ENCODE measurements at places on chromosomes 6 and 20. TPM values are rescaled to one million over a fixed set of nuclear protein-coding genes. Genes with fewer than 3 reads are reported as not detected.

DNA sequence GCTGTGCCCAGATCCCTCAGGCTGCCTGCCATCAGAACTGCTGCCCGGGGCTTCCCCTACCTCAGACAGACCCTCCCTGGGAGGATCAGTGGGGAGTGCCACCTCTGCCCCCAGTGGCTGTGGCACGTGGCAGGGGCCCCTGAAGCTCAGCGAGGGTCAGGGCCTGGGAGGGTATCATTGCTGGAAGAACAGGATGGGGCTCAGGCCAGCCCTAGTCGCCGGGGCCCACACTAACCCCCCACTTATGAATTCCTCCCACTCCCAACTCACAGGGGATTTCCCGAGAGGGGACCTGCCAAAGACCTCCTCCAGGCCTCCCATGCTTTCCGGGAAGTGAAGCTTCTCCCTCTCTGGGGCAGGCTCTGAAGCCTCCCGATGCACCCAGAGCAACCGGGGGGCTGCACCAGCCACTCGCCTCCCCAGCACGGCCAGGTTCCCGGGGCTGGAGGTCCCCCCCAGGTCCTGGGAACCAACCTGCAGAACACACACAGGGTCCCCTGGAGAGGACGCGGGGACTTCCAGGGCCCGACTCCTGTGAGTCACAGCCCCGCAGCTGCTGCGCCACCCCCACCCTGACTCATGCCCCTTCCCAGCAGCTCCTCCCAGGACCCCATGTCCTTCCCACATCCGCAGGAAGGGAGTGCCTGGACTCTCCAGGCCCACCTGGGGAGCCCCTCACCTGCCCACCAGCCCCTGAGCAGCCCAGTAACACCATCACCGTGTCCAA, 2.5 kb downstream of the TNFRSF6B start:
- peak; percentile 91 for DNase-seq

- no peak for DNase-seq
Observed at GRCh38 chr20:37938954-37939353, 36.0 kb downstream of the VSTM2L start.

DNA sequence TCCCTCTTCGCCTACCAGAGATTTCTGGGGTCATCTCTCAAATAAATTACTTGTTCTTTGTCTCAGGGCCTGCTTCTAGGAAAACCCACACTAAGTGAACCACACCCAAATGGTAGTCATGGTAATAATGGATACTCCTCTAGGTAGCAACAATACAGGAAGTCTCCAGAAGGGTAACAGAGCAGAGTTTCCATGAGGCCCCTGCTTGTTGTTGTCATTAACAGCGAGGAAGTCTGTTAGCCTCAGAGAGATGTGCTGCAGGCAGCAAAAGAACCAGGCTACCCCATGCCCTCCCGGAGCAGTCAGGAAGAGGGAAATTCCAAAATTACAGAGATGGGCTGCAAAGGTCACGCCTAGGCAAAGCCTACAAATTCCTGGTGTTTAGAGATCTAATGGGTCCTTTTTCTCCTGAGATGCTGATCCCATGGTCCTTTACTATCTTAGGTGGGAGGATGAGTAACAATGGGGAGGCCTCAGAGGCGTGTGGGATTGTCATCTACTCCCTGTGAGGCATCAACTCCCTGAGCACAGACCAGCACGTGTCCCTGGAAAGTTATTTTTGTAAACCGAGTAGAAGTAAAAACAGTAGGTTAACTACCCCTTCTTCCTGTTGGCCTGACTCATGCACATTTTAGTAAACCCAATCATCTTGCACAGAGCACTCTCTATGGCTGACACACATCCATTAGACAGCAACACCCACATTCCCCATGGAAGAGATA, 10.1 kb downstream of the ISM1 start:
- DNase-seq: peak; percentile 95

- DNase-seq: no peak
Observed at GRCh38 chr6:116515141-116515540, 3.7 kb downstream of the CALHM5 start.

DNA sequence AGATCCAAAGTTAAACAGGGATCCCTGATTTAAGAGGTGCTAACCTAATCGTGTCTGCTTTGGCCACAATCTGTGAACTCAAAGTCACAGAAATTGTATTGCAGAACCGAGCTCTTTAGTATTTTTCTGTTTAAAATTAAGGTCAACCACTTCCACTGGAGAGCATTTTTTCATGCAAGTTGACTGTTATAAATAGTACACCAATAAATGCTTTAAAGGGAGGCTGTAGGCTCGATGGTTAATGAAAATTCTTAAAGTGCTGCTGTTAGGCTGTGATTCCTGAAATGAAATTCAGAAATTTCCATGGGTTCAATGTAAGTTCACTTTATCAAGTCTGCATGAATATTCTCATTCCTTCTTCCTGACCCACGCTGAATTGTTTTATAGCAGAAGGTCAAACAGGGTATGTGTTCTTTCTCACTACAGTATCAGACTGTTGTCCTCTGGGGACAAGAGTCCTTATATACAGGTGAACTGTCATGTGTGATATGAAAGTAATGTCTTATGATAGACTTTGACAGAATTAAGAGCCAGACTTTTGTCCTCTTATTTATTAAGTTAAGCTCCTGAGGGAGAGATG, 92.5 kb upstream of the HDGFL1 start:
- no peak for DNase-seq

GRCh38 chr6:33195304-33196165, 3.3 kb upstream of the COL11A2 start:
- no peak for DNase-seq

DNA sequence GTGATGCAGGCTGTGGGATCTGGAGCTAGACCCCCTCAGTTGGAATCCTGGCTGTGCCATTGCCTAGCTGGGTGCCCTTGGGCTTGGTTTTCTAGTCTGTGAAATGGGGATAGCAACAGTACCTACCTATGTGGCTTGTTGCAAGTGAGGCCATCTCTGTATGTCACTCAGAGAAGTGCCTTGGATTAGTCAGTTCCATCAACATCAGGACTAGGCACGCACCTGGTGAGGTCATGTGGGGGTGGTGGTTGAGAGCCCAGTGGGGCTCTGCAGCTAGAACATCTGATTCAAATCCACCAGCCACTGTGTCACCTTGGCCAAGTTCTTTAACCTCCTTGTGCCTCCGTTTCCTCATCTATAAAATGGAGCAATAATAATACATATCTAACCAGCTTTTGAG, 12.5 kb downstream of the TCF15 start:
- no peak for DNase-seq

DNA sequence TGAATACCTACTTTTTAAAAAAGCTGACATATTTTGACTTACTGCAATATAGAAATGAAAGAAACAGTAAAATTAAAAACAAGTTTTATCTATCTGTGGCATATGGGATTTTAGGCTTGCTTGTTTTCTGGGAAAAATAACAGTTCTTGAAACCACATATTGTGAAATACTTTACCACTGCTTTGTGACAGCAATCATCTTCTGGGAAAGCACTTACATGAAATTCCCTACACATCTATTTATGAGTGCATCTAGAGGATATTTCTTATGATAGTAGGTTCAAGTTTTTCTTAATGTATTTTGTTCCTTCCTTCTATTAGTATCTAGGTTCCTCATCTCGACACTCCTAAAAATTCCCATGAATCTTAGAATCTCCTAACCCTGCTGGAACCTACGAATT, 75.2 kb downstream of the STXBP5 start:
- no peak for DNase-seq

DNA sequence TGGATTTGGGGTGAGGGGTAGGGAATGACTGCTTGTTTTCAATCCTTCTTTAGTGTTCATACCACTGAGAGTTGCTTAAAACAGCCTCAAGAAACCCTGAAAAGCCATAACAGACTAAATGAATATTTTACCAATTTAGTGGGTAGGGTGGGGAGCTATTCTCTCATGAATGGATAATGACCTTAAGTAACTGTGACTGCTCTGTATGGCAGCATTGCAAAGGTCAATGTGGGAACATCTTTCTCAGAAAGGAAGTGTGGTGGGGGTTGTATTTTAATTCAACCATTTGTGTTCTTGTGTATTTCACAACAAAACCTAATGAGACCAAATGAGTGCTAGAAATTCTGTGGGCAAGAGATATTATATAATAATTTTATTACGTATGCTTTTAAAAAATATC, 55.7 kb downstream of the PHACTR2 start:
- no peak for DNase-seq

DNA sequence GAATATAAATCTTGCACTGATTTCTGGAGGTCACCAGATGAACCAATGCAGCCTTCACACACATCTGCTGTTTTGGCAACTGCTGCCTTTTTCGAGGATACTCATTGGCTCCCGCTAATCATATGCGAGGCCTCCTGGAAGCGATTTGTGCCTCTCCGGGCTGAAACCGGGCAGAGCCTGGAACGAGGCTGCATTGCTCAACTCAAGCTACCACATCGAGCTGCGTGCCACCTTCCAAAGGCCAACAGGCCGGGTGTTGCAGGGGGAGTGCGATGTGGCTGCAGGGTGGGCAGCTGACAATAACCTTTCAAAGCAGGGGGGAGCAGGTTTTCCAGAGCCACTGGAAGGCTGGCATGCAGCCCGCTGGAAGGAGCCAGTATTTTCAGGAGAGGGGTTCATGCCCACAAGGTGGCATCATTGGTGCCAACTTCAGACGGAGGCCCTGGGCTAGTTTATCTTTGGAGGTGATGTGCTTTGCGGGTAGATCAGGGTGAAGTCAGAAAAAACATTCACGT, 122.6 kb upstream of the IFNGR1 start:
- DNase-seq: peak; percentile 20

GRCh38 chr6:43088654-43089056, 12.5 kb downstream of the PTK7 start:
- no peak for DNase-seq

- peak; percentile 30 for DNase-seq
Observed at GRCh38 chr6:145147981-145148749, 587.2 kb downstream of the EPM2A start.

DNA sequence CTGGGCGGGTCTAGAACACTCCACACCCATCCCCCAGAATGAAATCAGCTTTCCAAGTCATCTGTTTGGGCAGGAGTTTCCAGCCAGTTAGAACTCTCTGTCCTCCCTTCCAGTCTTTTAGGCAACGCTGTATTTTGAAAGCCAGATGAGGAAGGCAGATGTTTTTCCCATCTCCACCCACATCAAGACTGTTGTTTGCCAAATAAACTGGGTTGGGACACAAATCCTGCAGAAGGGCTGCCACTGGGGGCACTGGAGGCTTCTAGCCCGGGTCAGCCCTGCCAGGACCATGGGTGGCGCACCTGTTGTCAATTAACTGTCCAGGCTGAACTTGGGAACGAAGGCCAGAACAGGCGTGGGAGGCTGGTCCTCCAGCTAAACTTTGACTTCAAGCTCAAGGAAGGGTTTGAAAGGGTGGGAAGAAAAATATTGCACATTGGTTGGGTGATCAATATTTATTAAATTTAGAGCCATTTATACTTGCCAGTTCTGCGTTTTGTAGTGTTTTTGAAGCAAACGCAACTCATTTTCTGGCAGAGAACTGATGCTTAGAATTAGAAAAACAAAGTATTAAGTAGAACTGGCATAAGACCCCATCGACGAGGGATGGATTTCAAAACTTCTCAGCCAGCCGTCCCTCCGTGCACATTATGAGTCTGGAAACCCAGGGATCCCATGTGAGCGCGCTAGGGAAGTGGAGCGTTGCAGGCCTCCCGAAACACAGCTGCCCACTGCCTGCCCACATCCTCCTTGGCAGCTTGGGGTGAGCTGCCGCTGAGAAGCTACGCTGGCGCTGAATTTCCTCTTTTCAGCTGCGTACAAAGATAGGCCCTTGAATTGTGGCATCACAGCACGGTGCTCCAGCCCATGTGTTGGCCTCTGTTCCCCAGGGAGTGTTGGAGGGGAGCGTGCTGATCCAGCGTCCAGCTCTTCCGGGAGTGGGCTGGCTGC, 297.4 kb downstream of the QKI start:
- DNase-seq: no peak

DNA sequence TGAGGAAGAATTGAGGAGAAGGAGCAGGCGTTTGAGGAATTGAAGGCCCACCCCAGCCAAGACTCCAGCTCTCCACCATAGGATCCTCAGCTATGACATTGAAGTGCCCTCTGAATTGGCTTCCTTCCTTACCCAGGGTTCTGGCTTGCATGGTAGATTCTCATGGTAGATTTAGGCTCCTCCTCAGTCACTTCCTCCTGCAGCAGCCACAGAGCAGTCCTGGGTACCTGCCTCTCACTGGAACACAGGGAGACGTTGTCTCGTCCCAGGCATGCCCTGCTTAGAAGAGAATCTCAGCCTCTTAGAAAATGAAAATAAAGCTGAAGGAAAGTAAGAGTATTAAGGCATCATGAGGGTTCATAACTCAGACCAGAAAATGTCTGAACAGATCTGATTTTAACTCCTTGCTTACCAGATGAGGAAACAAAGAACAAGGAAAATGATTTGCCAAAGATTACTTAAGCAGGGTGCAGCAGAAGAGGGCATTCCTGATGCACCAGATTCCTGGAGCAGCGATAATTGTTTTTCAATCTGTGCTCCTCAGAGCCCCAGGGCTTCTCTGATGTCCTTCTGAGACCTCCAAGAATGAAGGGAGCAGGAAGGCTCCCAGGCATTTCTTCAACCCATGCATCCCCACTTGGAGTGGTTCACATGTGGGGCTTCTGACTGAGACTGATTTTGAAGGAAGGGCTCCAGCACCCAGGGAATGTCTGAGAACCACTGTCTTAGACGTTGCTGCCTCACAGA, 219.8 kb downstream of the HIVEP2 start:
- DNase-seq: no peak

GRCh38 chr6:7750197-7750596, 24.3 kb downstream of the BMP6 start:
- no peak for DNase-seq

GRCh38 chr6:96460052-96460700, 61.4 kb upstream of the UFL1 start:
- DNase-seq: no peak

GRCh38 chr6:53056273-53056672, 8.9 kb upstream of the FBXO9 start:
- DNase-seq: no peak

DNA sequence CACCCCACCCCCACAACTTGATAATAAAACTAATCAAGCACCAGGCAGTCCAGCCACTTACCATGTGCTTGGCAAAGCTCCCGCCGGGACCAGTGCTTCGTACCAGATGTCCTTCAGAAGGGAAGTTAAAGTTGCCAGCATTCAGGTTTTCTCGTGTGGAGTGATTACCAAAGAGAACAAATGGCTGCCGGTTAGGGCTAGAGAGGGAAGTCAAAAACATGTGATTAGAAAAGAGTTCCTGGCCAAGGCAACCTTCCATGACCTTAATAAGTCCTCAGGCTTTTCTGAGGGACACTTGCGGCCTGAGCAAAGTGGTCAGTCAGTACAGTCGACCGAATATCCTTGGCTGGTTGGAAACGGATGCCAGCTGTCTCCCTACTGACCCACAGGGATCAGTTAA, 67.0 kb downstream of the DNAAF9 start:
- DNase-seq: no peak

- no peak for DNase-seq
Observed at GRCh38 chr6:56618050-56618449, 24.6 kb downstream of the DST start.

ID1 gene
- total RNA-seq: 1,473 TPM

IMPG1 gene
- not detected for total RNA-seq

F13A1 gene
- not detected for total RNA-seq

PTCHD4 gene
- total RNA-seq: 16.2 TPM

C6orf132 gene
- total RNA-seq: 1.6 TPM

ANGPT4 gene
- not detected for total RNA-seq

MUCL3 gene
- not detected for total RNA-seq
